ENCODE measurements at places on chromosomes 6 and 20.

DNA sequence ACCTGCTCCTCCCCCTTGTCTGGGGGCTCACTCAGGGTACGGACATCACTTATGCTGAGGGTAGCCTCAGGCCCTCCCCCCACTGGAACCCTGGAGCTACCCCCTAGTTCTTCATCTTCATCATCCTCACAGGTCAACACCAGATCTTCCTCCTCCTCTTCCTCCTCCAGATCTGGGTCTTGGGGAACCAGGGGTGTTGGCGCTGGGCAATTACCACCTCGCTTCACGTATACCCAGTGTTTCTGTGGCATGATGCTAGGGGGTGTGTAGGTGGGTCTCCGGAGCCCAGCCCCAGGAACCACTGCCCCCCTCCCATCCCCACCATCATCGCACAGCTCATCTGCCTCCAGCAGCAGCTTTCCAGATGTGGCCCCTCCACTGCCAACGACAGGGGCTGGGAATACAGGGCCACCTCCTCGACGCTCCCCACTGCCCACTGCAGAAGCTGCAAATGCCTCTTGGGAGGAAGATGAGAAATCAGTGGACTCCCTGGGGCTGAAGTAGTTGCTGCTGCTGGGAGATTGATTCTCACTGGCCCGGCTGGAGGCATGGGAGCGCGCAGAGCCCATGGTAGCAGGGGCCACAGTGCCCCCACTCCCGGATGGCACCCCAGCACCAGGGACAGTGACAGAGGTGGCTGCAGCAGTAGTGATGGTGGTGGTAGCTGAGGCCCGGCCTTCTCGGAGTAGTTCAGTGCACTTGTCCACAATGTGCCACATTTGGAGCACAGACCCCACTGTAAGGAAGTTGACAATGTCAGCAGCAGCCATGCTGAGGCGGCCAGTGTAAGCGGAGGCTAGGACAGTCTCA is 1.5 kb downstream of the ZBTB22 start:
- DNase-seq, result no peak

DNA sequence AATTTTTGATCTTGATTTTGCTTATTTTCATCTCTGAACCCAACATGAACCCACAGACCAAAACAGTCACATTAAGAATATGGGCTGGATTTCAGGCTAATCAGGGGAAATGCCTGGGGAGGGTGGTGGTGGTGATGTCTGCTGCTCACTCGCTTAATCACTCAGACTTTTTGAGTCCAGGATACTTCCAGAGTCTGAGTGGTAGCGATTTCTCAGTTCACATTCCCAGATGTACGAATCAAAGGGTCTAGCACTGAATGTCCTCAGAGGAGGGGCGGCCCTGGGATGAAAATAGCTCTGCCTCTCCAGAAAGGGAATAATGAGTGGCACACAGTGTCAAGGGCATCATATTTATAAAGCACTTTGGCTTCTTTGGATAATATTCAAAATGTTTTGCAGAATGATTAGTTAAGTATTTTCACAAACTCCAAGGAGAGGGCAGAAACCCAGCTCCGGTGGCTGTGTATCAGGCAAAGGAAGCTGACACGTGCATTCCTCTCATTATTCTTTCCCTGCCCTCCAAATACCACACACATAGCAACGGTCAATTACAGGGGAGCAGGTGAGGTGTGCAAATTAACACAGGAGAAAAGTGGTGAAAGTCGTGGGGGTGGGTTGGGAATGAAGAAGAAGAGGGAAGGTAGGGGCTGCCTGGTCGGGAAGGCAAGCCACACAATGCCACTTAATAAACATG is 345.2 kb upstream of the RSPO3 start:
- no peak for DNase-seq

DNA sequence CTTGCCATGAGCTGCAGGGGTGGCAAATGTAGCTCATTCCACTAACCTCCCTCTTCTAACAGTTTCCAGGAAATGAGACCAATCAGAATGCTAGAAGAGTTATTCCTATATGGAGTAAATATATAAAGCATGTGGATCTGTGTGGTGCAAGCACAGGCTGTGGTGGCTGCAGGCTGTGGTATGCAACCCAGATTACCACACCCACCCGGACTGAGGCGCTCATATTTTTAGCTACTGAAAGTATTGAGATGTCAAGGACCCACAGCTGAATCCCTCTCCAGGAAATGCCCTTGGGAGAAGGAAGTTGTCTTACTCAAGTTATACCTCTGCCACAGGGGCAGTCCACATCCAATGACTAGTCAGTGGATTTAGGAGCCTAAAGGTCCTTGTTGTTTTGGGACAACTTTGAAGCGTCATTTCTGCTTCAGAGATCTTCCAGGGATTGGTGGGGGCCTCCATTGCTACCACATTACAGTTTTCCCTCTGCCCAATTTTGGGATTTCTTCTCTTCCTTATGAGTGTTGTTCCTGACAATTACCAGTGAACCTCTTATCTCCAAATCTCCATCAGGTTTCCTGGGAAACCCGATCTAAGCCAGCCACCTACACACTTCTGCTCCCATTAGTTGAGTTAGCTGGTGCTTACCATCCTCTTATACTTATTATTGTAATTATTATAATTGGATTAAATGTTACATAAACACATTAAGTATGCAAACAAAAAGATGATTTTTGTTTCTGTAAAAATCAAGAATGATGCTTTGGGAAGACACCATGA is 12.1 kb upstream of the REPS1 start:
- no peak for DNase-seq

DNA sequence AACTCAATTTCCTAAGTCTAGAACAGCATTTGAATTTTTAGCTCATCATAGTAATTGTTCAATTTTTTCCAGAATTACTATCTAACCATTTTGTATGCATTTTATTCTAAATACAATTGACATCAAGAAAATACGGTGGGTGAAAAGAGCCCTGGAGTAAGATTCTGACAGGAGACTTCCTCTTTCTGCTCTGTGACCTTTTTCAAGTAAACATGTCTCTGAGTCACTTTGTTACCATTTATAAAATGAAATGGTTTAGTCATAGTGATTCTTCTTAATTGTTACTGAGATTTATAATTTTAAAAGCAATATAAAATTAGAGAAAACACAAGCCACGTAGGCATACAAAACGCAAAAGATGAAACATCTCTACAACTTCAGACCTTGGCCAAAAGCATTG is 80.2 kb downstream of the PLCB1 start:
- no peak for DNase-seq

Data from hindlimb muscle (tissue), 1 donor.